ENCODE measurements at places on chromosomes 11 and 22. TPM values are rescaled to one million over a fixed set of nuclear protein-coding genes. Genes with fewer than 3 reads are reported as not detected.

- no peak overlapping the region for H3K4me3 ChIP-seq
- no peak for DNase-seq
- peaks cover 13% of the 10 kb centered on the region for H3K36me3 ChIP-seq
- no peaks in the 10 kb centered on the region for H3K4me1 ChIP-seq
- no peak overlapping the region for H3K27ac ChIP-seq
Observed at GRCh38 chr22:17893900-17894535, 119.7 kb upstream of the BID start.

- H3K4me3 ChIP-seq, result no peak overlapping the region
- H3K27ac ChIP-seq, result no peak overlapping the region
- DNase-seq, result no peak
- H3K4me1 ChIP-seq, result no peaks in the 10 kb centered on the region
Observed at GRCh38 chr11:2263071-2263565, 7.3 kb downstream of the ASCL2 start.

DNA sequence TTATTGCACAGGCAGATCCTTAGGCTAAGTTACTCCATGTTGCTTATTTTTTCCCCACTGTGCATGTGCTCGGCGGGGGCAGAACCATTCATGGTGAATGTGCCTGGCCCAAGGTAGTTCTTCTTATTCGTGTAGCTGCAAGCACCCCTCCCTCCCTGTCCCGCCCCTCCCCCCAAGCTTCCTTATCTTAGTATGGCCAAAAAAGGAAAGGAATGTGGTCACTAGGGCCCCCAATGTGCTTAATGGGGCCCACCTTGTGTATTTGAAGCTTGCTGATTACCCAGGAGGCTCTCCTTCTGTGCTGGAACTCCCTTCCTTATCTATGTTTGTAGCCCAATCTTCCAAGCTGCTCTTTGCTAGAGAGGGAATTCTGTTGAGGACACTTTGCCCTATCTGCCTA lies 1259.7 kb upstream of the RAG2 start:
- H3K27ac ChIP-seq, result no peak overlapping the region
- no peaks in the 10 kb centered on the region for H3K36me3 ChIP-seq
- H3K4me3 ChIP-seq, result no peak overlapping the region
- DNase-seq, result no peak
- no peaks in the 10 kb centered on the region for H3K27me3 ChIP-seq

GRCh38 chr22:18954990-18955571 lies 19.0 kb upstream of the PRODH start:
- peak; percentile 57 for DNase-seq
- H3K4me1 ChIP-seq, result no peaks in the 10 kb centered on the region
- no peak overlapping the region for H3K4me3 ChIP-seq
- no peak overlapping the region for H3K27ac ChIP-seq
- H3K27me3 ChIP-seq, result no peaks in the 10 kb centered on the region

- no peaks in the 10 kb centered on the region for H3K36me3 ChIP-seq
- no peak overlapping the region for H3K4me3 ChIP-seq
- H3K27me3 ChIP-seq, result no peaks in the 10 kb centered on the region
Observed at GRCh38 chr11:115695677-115696364, 191.6 kb upstream of the CADM1 start.

GRCh38 chr11:126162306-126163030 lies 49.0 kb downstream of the RPUSD4 start:
- DNase-seq, result no peak
- no peaks in the 10 kb centered on the region for H3K4me1 ChIP-seq
- no peaks in the 10 kb centered on the region for H3K27me3 ChIP-seq
- H3K4me3 ChIP-seq, result no peak overlapping the region
- H3K36me3 ChIP-seq, result no peaks in the 10 kb centered on the region
- H3K27ac ChIP-seq, result no peak overlapping the region

DNA sequence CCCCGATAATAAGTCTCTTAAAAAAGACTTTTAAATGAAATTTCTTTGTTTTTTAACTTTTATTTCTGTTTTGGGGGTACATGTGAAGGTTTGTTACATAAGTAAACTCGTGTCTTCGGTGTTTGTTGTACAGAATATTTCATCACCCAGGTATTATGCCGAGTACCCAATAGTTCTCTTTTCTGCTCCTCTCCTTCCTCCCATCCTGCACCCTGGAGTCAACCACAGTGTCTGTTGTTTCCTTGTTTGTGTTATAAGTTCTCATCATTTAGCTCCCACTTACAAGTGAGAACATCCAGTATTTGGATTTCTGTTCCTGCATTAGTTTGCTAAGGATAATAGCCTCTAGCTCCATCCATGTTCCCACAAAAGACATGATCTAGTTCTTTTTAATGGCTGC lies 1.6 kb upstream of the GSTP1 start:
- H3K27ac ChIP-seq, result peak overlapping the region; percentile 99
- no peaks in the 10 kb centered on the region for H3K27me3 ChIP-seq
- no peak overlapping the region for H3K4me3 ChIP-seq
- H3K36me3 ChIP-seq, result peaks cover 14% of the 10 kb centered on the region
- H3K4me1 ChIP-seq, result peaks cover 18% of the 10 kb centered on the region
- no peak for DNase-seq

DNA sequence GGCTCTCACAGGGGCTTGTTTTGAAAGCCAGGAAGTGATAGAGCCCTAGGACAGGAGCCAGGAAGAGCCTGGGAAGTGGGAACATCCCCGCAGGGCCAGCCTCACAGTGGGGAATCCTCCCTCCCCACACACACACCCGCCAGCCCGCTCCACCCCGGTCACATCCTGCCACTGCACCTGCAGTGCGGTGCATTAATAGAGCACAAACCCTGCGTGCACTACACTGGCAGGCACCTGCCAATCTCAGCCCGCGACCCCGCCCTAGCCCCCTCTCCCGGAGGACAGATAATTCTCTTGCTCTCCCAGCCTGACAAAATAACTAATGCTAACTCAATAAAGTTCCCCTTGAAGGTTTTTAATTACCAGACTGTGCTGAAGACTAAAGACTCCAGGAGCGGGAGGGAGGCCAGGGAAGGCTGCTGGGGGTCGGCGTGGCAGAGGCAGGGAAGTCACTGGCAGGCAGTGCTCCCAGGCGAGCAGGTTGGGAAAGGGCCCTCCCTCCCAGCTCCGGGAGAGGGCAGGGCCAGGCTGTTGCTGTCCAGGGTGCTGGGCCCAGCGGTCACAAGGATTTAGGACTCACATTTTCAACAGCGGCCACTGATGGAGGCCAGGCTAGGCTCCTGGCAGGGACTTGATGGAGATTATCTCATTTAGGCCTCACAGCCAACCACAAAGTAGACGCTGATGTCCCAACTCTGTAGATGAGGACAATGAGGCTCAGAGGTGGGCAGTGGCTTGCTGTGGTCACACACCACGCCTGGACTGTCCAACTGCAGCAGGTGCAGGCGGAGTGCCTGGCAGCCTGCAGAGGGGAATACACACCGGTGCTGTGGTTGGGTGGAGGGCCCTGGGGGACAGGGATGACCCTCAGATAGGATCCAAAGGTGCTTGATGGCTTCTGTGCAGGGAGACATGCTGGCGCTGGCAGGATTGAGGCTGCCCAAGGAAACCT lies 23.9 kb upstream of the TCF20 start:
- DNase-seq, result peak; percentile 75
- no peaks in the 10 kb centered on the region for H3K36me3 ChIP-seq
- H3K27ac ChIP-seq, result no peak overlapping the region
- H3K27me3 ChIP-seq, result no peaks in the 10 kb centered on the region
- H3K4me1 ChIP-seq, result peaks cover under 1% of the 10 kb centered on the region

DNA sequence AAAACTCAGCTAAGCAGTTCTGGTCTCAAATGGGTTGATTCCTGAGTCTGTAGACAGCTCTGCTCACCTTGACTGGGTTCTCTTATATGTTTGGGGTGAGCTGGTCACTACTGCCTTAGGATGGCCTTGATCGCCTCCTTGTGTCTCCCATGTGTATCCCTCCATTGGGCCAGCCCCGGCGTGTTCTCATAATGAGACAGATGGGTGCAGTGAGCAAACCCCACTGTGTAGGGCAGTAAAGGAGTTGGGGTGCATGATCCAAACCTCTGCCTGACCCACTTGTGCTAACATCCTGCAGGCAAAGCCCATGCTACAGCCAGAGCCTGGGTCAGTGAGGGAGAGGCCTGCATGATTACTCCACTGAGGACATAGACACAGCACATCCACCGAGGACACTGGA lies 657.6 kb downstream of the BRD1 start:
- H3K4me3 ChIP-seq, result no peak overlapping the region
- H3K36me3 ChIP-seq, result no peaks in the 10 kb centered on the region
- peaks cover 6% of the 10 kb centered on the region for H3K27me3 ChIP-seq
- no peaks in the 10 kb centered on the region for H3K4me1 ChIP-seq
- DNase-seq, result no peak

- H3K4me3 ChIP-seq, result no peak overlapping the region
- no peaks in the 10 kb centered on the region for H3K4me1 ChIP-seq
- no peak for DNase-seq
- peaks cover 40% of the 10 kb centered on the region for H3K36me3 ChIP-seq
Observed at GRCh38 chr22:20542736-20543135, 35.3 kb downstream of the MED15 start.

DNA sequence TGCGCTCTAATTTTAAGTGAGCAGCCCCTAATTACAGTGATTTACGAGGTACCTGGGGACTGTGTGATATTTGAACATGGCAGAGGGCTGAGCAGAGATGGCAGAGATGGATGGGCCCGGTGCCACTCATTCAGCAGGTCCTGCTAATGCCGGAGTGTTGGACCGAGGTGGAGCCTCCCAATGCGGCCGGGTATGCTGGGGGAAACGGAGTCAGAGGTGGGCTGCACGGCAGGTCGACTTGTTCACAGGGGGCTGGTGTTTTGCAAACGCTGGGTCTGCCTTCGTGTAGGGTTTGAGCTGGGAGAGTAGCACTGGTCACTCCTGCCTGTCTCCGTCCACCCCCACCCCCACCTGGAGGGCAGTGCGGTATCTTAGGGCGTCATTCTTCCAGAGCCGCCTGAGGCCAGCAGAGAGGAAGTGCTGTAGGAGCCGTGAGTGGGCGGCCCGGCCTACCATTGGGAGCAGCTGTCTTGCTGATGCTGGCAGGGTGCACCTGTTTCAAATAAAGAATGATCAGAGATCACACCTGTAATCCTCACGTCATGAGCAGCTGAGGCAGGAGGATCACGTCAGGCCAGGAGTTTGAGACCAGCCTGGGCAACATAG lies 122.6 kb downstream of the IGLL1 start:
- H3K4me1 ChIP-seq, result no peaks in the 10 kb centered on the region
- H3K27me3 ChIP-seq, result peaks cover 6% of the 10 kb centered on the region
- no peak overlapping the region for H3K27ac ChIP-seq
- no peak overlapping the region for H3K4me3 ChIP-seq

GRCh38 chr11:118415739-118416068 lies 14.3 kb downstream of the ATP5MG start:
- DNase-seq, result no peak
- no peaks in the 10 kb centered on the region for H3K27me3 ChIP-seq
- H3K4me1 ChIP-seq, result no peaks in the 10 kb centered on the region
- H3K36me3 ChIP-seq, result peaks cover 2% of the 10 kb centered on the region

GRCh38 chr22:20319041-20319744 lies 667 bp downstream of the DGCR6L start:
- H3K36me3 ChIP-seq, result no peaks in the 10 kb centered on the region
- peak; percentile 61 for DNase-seq
- peaks cover 21% of the 10 kb centered on the region for H3K4me1 ChIP-seq
- H3K27me3 ChIP-seq, result no peaks in the 10 kb centered on the region
- H3K4me3 ChIP-seq, result peak overlapping the region; percentile 98

DNA sequence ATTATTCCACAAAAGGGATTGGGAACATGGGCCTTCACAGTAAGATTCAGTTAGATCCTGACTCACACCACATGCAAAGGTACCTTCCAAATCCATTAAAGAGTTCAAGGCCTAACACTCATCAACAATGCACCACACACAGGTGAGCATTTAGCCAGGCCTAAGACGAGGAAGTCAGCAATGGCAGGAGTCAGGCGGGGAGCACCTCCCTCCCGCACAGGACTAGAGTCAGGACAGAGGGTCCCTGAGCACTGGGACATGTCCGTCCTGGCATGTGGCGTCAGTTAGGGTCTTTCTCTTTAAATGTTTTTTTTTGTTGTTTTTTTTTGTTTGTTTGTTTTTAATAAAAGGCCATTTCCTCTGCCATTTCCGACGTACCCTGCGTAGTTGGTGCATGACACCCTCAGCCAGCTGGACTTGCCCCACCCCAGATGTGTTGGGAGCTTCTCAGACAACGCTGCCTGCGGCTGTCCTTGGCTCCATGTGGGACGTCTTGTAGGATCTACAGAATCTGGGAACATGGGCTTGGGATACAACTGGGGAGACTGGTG lies 1458.6 kb downstream of the BRD1 start:
- H3K36me3 ChIP-seq, result no peaks in the 10 kb centered on the region
- no peak overlapping the region for H3K27ac ChIP-seq
- H3K27me3 ChIP-seq, result no peaks in the 10 kb centered on the region
- no peak overlapping the region for H3K4me3 ChIP-seq

GRCh38 chr11:1498262-1498661 lies 11.7 kb upstream of the MOB2 start:
- H3K4me1 ChIP-seq, result peaks cover 18% of the 10 kb centered on the region
- peak; percentile 35 for DNase-seq
- no peaks in the 10 kb centered on the region for H3K27me3 ChIP-seq
- H3K4me3 ChIP-seq, result no peak overlapping the region

DNA sequence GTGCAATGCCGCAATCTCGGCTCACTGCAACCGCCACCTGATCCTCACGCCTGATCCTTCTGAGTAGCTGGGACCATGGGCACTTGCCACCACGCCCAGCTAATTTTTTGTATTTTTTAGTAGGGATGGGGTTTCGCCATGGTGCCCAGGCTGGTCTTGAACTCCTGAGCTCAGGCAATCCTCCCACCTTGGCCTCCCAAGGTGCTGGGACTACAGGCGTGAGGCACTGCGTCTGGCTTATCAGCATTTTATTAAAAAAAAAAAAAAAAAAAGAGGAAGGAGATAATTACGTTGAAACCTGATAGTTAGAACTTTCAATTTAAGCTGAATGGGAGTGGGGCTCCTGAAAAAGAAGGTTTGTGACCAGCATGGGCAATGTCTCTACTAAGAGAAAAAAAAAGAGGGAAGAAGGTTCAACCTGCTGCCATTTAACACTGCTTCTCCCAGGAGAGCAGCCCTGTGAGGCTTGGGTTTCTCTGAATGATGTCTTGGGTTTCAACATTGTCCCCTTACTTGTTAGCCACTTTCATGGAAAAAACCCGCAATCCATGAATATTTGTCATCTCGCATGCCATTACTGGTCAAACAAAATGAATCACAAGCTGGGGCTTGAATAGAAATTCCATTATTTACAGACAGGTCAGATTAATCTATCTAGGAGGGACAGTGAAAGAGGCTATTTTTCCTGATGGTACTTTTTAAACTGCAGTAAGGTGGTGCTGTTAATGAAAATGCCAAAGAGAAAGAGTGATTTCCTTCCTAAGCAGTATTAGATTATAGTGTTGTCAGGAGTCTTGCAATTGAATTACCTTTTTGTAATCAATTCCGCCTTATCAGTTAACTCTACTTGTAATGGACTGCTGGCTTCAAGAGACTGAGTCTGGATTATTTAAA lies 72.5 kb downstream of the PACS1 start:
- no peaks in the 10 kb centered on the region for H3K36me3 ChIP-seq
- no peak overlapping the region for H3K4me3 ChIP-seq
- no peak for DNase-seq
- H3K27me3 ChIP-seq, result no peaks in the 10 kb centered on the region
- H3K4me1 ChIP-seq, result no peaks in the 10 kb centered on the region

SLC5A4 gene
- 1.6 TPM for total RNA-seq

CNTN5 gene
- not detected for total RNA-seq

CDC45 gene
- total RNA-seq, result 0.58 TPM

FREY1 gene
- 0.75 TPM for total RNA-seq

MRPL48 gene
- total RNA-seq, result 21.4 TPM

C22orf42 gene
- total RNA-seq, result not detected

ASPHD2 gene
- 1.2 TPM for total RNA-seq

CNGA4 gene
- total RNA-seq, result not detected

TIGD3 gene
- 0.43 TPM for total RNA-seq

SYT7 gene
- 4.8 TPM for total RNA-seq

Data from upper lobe of right lung (tissue), 1 donor.